ENCODE measurements at places on chromosomes 12 and 14.

GRCh38 chr14:85010186-85010585 is 519.8 kb upstream of the FLRT2 start:
- DNase-seq = no peak

DNA sequence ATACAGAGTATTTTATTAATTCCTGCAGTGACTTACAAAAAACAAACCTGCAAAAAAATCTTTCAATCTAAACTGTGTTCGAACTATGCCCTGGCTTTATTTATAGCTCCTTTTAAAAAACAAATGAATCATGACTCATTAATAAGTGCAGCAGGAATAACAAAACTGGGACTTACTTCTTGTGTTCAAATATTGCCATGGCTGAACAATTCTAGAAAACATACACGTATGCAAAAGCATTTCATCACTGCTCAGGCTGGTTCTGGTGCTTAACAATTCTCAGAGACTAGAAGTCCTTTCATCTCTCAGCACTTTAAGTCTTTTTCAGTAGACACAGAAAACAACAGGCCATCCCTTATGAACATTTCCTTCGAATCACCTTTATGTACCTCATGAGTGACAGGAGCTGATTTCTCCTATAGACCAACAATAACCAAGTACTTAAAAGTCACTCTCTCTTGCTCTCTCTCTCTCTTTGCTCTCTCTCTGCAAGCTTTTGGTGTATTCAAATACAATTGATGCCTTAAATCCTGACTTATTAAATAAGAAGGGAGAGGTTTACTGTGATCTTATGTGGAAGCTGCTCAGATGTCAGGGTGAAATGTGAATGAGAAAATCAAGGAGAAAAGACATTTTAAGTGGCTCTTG is 268.8 kb downstream of the TTC8 start:
- no peak for DNase-seq

GRCh38 chr14:91506226-91506625 is 3.9 kb downstream of the PPP4R3A start:
- DNase-seq = no peak

- DNase-seq = no peak
Measured at GRCh38 chr12:104339663-104340062, 36.1 kb downstream of the EID3 start.

GRCh38 chr12:42944516-42944915 is 355.0 kb upstream of the PRICKLE1 start:
- no peak for DNase-seq

GRCh38 chr12:4951601-4952000 is 41.9 kb downstream of the KCNA1 start:
- DNase-seq = no peak

DNA sequence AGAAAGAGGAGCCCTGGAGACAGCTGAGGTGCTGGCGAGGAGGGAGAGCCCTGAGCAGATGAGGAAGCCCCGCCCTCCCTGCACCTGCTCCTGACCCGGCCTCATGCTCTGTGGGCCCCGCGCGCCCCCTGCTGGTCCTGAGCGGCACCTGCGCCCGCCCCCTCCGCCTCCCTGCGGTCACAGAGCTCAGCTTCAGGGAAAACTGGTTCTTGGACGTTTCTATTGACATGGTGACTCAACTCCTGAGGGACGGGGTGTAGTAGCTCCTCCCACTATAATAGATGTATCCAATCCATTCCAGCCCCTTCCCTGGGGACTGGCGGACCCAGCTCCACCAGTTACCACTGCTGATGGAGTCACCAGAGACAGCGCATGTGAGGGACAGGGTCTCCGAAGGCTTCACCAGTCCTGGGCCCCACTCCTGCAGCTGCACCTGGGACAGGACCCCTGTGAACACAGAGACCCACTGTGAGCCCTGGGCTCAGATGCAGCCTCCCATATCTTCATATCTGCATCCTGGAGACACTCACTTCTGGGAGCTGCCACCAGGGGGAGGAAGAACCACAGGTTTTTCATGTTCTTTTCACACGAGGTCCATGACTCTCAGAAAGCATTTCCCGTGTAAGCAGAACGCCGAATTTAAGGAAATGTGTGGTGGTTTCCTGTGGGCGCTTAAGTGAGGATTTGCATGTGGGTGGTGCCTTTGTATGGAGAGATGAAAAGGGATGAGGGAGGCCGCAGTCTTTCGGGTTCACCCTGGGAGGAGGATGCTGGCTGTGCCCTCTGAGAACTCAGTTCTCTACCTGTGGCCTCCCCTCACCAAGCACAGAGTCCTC is 1346.4 kb downstream of the TMEM121 start:
- DNase-seq = peak; percentile 79

GRCh38 chr12:47843226-47843980 is 23.7 kb upstream of the HDAC7 start:
- no peak for DNase-seq

DNA sequence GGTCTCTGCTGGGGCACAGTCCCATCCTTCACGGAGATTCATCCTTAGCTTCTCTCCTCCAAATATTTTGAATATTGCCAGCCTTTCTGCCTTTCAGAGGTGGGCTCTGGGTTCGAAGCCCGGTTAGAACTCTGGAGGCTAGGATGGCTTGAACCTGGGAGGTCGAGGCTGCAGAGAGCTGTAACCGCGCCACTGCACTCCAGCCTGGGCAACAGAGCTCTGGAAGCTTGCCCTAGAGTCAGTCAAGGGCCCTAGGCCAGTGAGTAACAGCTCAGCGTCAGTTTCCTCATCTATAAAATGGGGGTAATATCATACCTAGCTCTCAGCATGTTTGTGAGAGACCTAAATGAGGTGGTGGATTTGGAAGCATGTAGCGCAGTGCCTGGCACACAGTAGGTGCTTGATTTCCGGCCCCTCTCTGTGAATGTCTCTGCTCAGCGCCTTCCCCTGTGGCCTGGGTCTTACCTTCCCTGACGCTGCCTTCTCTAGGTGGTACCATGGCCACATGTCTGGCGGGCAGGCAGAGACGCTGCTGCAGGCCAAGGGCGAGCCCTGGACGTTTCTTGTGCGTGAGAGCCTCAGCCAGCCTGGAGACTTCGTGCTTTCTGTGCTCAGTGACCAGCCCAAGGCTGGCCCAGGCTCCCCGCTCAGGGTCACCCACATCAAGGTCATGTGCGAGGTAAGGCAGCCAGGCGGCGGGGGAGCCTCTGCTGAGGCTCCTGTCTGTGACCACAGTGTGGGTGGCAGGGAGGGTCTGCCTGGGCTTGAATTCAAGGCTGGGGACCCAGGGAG is 3.4 kb downstream of the PTPN6 start:
- no peak for DNase-seq

DNA sequence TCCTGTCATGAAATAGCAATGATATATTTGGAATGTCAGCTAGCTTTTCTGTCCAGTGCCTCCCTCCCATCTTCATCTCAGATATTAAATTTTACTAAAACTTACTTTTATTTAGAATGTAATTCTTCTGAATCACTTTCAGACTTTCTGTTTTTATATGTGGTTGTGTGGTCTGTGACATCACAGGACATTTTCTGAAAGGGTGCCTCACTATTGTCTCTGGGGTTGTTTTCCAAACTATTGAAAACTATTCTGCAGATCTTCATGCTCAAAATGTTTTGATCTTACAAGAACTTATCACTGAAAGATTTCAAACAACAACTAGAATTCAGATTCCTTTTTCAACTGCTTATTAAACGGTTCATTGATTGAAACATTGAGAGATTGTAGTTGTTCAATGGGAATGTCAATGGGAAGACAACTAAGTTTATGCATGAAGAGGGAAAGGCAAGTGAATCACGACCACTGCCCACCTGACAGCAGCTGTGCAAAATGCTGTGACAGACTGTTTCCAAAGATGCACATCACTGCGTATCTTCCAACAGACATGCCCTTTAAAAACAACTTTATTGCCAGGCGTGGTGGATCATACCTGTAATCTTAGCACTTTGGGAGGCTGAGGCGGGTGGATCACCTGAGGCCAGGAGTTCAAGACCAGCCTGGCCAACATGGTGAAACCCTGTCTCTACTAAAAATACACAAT is 51.3 kb downstream of the KLRG1 start:
- no peak for DNase-seq

DNA sequence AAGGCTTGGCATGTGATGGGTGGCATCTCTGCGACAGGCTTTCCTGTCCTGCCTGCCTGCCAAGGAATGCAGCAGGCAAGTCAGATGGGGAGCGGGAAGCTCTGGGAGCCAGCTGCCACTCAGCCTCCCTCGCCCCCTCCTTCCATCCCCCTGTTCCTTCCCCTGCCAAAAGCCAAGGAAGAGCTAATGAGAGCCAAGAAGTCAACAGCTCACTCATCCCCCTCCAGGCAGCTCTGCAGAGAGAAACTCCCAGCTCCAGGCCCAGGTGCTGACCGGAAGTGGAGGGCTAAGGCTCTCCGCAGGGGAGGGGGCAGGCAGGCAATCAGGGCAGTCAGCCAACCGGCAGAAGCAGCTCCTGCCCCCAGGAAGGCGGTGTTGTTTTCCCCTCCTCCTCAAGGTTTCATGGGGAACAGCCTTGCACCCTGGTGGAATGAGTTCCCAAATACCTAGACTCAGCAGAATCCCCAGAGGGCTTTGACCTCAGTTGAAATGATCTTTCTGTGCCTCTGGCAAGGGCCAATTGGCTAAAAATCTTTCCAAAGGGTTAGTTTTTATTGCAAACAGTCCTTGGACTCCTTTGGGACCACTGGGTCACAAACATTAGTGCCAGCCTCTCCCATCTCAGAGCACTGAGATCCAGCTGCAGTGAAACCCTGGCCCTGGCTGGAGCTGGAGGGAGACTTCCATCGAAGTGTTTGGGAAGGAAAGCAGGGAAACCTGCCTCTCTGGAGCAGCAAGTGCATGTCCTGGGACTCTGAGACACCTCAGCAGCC is 349.1 kb downstream of the DPF3 start:
- DNase-seq = no peak

- DNase-seq = peak; percentile 79
Measured at GRCh38 chr14:89399594-89400068, 17.4 kb downstream of the FOXN3 start.

DNA sequence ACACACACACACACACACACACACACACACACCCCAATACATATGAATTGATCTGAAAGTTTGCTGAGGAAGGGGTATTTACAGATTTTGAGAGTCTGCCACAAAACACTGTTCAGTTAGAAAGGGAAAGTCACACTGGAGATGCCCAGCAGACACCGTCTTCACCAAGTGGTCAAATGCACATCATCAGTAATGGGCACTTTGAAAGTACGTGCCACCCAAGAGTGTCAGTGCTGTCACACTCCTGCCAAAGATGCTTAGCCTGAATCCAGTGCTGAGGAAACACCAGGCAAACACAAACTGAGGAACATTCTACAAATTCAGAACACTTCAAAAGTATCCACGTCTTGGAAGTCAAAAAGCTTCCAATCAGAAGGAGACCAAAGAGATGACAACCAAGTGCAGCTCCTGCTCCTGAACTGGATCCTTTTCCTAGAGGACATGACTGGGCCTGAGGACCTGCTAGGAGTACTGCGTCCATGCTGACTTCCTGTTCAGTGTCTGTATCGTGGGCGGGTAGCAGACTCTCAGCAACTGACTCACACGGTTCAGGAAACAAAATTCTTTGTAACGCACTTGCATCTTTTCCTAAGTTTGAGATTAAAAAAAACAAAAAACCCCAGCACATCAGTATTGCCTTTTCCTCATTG is 18.6 kb downstream of the PSMC1 start:
- DNase-seq = no peak

DNA sequence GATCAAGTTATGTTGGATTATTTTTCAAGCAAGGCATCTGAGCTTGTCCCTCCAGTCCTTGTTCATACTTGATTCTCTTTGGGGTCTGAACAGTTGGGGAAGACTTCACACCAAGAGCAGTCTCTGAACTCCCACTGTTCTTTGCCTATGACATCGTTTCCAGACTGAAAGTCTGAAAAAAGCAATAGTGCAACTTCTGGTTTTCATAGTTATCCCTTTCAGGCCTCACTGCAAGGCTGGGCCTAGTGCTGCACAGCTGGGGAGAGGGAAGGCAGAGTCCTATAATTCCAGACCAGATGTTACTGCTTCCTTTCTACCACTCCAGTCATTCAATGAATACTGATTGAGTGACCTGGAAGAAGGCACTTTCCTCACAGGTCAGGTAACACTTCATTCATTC is 187.1 kb upstream of the CCND2 start:
- no peak for DNase-seq

DNA sequence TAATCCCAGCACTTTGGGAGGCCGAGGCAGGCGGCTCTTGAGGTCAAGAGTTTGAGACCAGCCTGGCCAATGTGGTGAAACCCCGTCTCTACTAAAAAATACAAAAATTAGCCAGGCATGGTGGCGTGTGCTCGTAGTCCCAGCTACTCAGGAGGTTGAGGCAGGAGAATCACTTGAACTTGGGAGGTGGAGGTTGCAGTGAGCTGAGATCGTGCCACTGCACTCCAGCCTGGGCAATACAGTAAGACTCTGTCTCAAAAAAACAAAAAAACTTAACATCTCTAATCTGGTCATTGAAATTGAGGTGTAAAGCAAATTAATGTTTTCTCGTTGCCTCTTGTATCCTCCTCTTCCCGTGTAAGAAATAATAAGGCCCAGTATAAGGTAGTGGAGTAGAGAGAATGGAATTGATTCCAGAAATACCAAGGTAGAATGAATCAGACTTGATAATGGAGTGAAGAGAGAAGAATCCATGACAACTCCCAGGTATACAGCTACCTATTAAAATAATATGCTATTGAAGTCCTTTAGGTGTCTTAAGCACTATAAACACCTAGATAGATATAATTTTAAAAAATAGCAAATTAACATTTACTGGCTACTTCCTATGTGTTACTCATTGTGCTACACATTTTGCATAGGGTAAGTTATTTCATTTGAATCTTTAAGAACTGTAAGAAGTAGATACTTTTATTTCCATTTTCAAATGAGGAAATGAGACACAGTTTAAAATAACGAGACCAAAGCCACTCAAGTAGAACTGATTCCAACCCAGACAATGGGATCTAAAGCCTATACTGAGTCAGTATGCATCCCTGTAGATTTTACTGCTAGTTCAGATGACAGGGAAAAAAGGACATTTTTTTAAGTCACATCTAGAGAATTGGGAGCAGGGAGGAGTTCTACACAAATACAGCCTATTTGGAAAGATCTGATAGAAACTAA is 23.2 kb downstream of the RAP1B start:
- DNase-seq = no peak

DNA sequence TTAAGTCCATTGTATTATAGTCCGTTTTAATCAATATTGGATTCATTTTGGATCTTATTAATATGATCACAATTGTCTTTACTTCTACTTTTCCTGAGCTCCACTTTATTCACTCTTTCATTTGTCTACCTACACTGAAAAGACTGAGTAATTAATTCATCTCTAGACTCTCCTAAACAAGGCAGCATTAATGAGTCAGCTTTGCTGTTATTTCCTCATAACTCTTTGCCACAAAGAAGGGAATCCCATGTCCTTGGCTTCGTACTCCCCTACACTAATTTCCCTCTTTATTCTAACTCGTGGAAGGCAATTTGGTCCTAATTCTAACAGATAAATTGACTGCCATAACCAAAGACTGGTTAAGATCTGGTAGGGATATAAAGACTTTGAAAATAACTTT is 91.9 kb downstream of the ARMH4 start:
- DNase-seq = peak; percentile 35
